ENCODE measurements at places on chromosomes 4 and X. TPM values are rescaled to one million over a fixed set of nuclear protein-coding genes. Genes with fewer than 3 reads are reported as not detected.

Gene STK26
- 9.9 TPM for total RNA-seq

Gene EDNRA
- 0.24 TPM for total RNA-seq

Gene FRMPD4
- 0.03 TPM for total RNA-seq

Gene SMIM31
- total RNA-seq: 0.09 TPM

Gene H2BW2
- total RNA-seq: not detected

Gene GAGE1
- not detected for total RNA-seq

Gene GLA
- 189 TPM for total RNA-seq

Gene PCDH19
- total RNA-seq: 0.16 TPM

Measured in A549 treated with CORT108297 at 1 μM for 4 hours (cell line).